ENCODE measurements at places on chromosomes 2 and 18.
A peak's percentile ranks its signal among the peaks of the same experiment; 100 is the strongest.

DNA sequence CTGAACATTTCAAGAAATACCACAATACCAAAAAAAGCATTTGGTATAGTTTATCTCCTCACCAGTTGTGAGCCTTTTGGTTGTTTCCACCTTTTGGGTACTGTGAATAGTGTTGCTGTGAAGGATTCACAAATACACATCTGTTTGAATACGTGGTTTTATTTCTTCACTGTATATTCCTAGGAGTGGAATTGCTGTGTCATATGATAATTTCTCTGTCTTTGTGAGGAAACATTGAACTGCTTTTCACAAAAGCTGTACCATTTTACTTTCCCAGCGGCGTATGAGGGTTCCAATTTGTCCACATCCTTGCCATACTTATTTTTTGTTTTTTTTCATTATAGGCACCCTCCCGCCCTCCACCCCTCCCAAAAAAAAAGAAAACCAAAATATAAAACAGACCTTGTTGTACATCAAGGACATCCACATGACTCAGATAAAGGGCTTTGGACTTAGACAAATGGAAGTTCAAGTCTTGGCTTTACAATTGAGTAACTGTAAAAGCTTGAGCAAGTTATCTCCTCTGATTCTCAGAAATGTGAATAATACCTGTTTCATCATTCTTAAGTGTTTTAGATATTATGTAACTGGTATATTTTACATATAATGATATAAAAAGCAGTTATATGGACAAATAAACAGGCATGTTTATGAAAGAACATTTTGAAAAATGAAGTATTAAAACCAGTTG, 19.0 kb downstream of the UBE2E3 start:
- DNase-seq = no peak

GRCh38 chr2:11248-11941, 34.9 kb downstream of the FAM110C start:
- DNase-seq = peak; percentile 27

DNA sequence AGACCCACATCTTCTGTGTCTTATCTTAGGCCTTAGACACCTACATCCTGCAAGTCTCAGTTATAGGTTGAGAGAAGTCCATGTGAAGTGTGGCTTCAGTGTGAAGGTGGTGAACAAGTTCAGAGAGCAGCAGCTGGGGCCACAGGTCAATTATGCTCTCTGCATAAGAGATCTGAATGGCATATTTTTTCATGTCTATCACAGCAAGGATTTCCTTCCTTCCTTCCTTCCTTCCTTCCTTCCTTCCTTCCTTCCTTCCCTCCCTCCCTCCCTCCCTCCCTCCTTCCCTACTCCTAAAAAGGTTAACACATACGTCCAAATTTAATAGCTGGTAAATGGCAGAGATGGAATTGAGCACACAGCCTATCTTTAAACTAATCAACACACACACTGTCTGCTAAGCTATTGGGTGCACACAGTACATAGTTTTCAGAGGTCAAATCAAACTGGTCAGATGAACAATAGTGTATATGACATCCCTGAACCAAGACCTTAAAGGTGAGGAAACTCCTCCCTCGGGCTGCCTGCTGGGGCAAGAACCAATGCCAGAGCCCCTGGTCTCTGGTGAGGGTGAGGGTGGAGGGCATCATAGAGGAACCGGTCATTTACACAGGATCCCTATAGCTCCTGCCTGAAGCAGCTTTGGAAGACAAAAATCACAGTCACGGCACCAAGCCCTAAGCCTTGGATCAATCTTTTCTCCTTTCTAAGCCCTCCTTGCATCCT, 240.9 kb downstream of the ICOS start:
- DNase-seq = no peak

- no peak for DNase-seq
Measured at GRCh38 chr2:147560810-147561535, 283.9 kb upstream of the ACVR2A start.

DNA sequence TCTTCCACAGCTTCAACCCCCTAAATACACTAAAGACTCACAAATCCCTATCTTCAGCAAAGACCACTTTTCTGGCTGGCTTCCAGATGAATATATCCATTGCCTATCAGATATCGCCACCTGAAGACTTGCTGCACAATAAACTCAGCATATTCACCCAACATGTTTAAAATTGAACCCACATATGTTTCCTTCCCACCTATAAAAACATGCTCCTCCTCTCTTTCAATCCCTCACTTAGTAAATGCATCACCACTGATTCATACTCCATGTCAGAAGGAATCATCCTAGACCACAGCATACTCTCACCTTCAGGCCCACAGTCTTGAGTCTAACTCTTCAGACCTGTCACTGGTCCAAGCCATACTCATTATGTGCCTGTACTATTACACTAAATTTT, 5.3 kb downstream of the SPC25 start:
- DNase-seq = no peak

GRCh38 chr2:30761226-30761625, 46.0 kb downstream of the CAPN13 start:
- no peak for DNase-seq

DNA sequence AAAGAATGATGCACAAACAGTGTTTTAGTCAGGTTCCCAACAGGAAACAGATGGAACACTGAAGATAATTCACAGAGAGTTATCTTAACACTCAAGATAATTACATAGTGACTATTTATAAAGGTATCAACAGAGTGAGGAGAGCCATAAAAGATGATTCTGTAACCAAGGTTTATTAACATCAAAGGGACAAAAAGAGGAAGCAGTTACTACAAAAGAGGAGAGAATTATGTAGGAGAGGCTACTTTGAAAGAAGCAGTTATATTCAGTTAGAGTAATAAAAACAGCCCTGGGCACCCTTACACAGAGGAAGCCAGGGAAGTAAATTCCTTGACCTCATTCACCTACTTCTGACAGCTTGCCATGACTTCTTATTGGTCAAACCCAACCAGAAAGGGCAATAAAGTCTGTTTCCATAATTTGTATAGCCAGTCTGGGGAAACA, 326.5 kb upstream of the SLC39A10 start:
- no peak for DNase-seq

GRCh38 chr2:219028141-219028540, 13.2 kb downstream of the CFAP65 start:
- no peak for DNase-seq

GRCh38 chr2:85949280-85949679, 60.5 kb upstream of the ST3GAL5 start:
- no peak for DNase-seq
